Stimulated activated CD8-positive, alpha-beta memory T cell treated with anti-CD3 and anti-CD28 coated beads, Interleukin-4, amount 100 ng/mL, for 1 hour (primary cell): ENCODE measurements at places on chromosomes 7 and 10.

- no peak for DNase-seq
Observed at GRCh38 chr7:101241015-101241363, 3.4 kb upstream of the CLDN15 start.

DNA sequence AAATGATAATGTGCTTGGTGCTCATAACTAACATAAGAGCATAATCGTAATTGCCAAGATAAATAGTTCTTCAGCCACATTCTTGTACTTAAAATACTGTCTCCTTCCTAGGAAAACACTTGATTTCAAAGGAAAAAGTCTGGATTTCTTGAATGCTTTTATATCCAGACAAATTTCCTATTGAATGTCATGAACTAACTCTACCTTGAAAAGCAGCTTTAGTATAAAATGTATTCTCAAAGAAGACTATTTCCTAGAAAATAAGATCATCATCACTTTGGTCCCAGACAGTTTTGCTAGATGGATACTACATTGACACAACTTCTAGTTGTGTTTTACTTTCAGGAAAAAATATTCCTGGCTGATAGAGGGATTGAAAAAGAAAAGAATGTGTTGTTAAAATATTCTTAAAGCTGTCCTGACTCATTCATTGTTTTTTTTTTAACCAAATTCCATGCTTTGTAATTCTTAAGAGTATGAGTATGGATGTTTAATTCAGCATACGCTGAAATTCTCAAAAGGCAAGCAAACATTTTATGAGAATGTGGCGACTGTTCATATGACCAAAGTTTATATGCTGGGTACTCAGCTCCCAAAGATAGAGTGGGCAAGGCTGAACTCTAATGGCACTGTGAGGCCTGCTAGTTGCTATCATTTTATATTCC is 106.1 kb downstream of the PPP1R3A start:
- DNase-seq: no peak

DNA sequence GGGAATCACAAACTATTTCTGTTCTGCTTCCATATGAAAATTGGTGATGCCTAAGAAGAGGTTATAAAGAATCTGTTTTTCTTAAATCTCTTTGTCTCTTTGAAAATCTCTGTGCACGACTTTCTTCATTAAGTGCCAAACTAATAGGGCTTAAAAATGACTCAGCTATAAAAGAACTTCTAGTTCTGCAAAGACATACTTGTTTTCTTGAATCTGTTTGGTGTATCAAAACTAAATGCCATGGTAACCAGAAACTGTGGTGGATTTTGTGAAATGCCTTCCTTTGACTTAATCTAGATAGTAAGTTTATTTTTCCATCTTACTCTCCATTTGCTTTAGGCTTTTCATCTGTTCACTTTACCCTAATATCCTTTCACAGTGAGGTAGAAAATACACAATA is 417.8 kb downstream of the PARD3 start:
- DNase-seq: no peak

- DNase-seq: no peak
Observed at GRCh38 chr7:25615003-25615402, 386.7 kb upstream of the NPVF start.

- DNase-seq: no peak
Observed at GRCh38 chr7:46478046-46478445, 557.0 kb upstream of the IGFBP3 start.

DNA sequence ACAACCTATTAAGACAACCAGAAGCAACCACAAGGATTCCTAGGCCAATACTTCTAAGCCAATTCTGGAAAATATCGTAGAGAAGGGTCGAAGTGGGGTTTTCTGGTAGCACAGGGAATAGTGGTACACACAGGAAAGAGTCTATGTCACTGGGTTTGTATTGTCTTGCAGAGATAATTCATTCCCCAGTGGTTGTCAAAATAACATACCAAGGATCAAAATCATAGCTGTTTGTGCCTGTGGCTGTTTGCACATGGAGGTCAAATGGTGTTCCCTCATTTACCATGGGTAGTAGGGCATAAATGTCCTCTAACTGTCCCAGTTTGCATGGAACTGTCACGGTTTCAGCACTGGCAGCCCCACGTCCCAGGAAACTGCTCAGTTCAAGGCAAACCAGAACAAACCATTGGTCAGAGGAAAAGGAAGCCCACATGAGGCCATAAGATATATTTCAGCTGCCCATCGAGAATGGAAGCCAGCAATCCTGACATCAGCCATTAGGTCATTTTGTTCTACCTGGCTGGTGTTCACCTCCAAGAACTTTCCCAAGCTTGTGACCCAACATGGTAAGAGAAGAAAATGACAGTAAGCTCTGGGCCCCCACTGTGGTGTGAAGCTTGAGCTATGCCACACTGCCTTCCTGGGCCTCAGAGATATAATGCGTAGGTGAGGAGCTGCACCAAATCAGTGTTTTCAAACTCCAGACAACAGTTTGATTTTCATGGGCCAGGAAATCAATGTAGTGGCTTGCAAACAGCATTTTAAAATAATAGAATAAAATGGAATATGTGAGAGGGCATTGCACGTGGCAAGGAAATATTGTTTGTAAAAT is 53.9 kb upstream of the NFE2L3 start:
- no peak for DNase-seq

GRCh38 chr7:19143881-19144574 is 1.2 kb downstream of the FERD3L start:
- no peak for DNase-seq

- DNase-seq: no peak
Observed at GRCh38 chr7:105157278-105157677, 143.3 kb downstream of the KMT2E start.

DNA sequence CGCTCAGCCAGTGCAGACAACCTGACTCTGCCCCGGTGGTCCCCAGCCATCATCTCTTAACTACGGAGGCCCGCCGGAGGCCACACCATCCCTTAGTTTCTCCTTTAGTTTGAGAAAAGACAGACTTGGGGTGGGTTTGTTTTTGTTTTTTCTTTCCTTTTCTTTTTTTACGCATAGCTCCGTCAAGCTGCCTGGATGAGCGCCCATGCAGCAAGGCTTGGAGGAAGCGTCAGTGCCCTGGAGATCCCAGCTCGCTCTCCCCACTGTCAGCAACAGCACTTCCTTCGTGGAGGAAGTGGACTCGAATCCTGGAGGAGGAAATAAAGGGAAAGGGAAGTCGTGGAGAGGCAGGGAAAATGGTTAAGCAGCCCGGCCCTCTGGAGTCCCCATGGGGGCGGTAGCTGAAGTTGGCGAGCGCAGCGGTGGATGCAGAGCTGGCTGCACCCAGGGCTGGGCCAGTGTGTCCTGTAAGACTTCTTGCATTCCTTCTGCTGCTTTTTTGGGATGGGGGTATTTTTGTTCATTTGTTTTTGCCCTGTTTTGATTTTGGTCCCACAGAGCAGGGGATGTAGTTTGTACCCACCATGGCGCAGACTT is 35.9 kb upstream of the GJD4 start:
- DNase-seq: no peak

DNA sequence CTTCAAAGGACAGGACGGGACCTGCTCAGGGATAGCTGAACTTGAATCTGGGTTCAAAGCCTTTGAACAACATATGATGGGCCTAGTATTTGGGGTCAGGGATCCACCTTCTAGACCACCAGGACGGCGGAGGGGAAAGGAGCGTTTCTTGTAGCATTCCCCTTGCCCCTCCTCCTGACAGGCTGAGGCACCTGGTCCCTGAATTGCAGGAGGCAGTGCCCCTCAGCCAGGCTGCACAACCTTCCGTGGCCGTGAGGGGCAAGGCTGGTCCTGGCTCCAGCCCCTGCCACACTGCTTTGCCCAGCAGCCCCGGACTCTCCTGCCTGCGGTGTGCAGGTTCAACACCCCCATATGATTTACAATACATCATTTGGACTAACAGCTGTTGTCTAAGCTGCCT is 58.1 kb downstream of the INSIG1 start:
- no peak for DNase-seq

- no peak for DNase-seq
Observed at GRCh38 chr7:70728872-70729552, 402.9 kb upstream of the GALNT17 start.

GRCh38 chr10:43437141-43437870 is 395 bp downstream of the ZNF487 start:
- no peak for DNase-seq

- DNase-seq: no peak
Observed at GRCh38 chr10:104472957-104473745, 119.5 kb downstream of the CFAP58 start.

DNA sequence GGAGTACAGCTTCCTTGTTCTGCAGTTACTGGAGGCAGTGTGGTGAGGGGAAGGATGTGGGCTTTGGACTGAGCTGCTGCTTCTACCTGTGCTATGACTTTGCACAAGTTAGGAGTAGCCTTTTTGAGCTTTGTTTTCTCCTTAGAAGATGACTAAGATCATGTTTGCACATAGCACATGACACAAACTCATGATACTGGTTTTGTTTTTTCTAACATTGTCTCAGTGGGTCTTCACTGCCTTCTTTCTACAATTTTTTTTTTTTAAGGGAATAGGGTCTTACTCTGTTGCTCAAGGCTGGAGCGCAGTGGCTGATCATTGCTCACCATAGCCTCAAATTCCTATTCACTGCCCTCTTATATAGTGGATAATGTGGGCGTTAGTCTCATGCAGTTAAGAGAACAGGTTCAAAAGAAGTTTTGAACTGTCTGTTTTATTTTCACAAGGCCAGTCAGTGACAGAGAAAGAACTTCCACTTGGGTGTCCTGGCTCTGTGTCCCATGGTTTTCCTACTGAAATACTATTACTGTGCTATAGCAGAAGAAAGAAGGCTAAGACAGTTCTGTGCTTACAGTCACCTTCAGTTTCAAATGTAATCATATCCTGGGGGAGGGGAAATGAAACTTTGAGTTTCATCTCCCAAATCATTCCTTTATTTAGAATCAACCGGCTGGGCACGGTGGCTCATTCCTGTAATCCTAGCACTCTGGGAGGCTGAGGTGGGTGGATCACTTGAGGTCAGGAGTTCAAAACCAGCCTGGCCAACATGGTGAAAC is 72.0 kb downstream of the KAT6B start:
- DNase-seq: no peak

DNA sequence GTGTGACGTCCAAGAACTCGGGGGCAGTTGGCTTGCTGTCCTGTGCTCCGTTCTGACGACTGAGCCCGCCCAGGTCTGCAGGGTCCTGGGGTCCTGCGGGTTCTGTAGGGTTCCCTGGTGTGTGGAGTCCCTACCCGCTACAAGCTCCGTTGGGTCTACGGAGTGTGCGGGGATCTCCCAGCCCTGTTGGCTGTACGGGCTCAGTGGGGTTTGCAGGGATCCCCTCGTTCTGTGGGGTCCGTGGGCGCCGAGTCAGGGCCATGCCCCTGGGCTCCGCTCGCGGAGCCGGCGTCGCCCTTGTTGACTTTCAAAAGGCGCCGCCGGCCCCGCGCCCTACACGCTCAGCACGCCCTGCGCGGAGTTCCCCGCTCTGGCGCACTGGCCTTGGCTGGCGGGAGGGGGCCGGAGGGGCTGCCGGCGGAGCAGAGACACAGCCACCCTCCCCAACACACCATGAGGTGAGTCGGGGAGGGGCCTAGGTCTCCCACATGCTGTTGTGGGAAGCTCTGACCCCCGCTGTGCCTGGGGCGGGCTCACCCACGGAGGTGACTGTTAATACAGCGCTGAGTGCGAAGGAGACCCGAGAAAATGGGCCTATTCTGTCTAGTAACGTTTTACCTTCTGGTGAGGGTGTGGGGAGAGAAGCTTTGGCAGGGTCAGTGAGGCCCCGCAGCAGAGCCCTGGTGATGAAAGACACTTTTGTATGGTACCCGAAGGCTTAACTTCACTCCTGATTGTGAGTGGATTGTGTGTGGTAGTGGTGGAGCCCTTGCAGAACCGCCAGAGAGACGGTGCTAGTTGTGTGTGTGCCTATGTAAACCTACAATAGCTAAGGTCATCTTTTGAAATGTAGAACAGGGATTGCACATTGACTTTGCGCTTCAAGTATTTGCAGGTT is 8.1 kb downstream of the TASOR2 start:
- peak; percentile 19 for DNase-seq

DNA sequence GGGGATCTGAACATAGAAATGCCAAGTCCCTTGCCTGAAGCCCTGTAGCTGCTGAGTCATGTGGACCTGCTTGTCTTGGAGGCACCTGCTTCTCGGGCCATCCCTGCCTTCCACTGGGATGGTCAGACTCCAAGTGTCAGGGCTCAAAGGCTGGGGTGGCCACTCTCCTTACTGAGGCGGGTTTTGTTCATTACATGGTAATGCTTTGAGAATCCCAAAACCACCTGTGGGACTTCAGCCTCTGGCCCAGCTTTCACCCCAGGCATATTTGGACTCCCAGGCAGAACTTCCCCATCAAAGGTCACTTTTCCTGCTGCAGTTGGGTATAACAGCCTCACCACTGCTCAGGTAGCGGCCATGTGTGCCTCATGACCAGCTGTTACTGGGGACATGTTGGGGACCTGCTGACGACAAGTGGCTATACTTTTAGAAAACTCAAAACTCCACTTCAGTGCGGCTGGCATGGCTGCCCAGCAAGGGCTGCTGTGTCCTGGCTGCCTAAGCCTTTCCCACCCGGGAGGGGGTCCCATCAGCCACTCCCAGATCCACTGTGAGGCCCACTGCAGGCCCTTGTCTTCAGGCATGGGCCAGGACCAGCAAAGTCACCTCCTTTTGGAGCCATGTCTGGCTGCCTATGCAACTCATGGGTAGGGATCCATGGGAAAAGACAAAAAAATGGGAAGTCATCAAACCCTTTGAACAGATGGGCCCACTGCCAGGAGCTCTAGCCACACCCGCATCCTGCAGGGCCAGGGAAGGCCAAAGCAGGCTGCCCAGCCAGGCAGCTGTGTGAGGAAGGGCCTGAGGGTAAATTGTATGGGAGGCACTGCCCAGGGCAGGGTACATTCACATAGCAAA is 96.7 kb downstream of the ARHGAP22 start:
- no peak for DNase-seq

DNA sequence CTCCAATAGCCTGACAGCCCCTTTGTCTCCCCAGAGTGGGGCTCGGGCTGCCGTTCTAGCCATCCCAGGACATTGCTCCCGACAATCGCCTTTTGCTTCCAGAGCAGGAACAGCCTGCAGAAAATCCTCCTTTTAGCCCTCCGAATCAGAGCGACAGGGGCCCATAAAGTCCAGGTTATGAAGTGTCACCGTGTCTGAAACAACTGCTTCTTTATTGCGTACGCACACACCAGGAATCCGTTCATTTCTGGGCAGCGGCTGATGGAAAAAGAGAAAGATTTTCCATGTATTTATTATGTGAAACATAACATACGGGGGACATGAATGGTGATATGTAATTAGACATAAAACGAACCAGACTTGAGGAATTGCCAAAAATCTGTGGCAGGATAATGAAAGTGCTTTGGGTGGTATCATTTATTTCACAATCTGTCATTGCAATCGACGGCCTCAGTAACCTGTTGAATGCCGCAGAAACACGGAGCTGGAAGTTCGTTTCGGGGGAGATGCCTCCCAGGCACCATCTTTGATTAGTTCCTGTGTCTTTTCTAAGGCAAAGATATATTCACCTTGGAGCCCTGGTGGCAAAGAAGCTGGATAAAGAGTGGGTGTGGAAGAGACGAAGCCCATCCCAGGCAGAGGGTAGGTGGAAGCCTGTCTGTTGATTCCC is 48.1 kb downstream of the FAM241B start:
- DNase-seq: no peak

- DNase-seq: no peak
Observed at GRCh38 chr7:133061357-133061756, 20.5 kb downstream of the CHCHD3 start.
